ENCODE measurements at places on chromosomes 2 and 18. TPM values are rescaled to one million over a fixed set of nuclear protein-coding genes. Genes with fewer than 3 reads are reported as not detected.

ERCC3 gene
- 36.6 TPM for total RNA-seq

ZNF892 gene
- total RNA-seq: 1.9 TPM

ADRA2B gene
- 0.04 TPM for total RNA-seq

NIFK gene
- total RNA-seq: 46.7 TPM

FAM237A gene
- total RNA-seq: not detected

ZNF396 gene
- 2.0 TPM for total RNA-seq

DNA sequence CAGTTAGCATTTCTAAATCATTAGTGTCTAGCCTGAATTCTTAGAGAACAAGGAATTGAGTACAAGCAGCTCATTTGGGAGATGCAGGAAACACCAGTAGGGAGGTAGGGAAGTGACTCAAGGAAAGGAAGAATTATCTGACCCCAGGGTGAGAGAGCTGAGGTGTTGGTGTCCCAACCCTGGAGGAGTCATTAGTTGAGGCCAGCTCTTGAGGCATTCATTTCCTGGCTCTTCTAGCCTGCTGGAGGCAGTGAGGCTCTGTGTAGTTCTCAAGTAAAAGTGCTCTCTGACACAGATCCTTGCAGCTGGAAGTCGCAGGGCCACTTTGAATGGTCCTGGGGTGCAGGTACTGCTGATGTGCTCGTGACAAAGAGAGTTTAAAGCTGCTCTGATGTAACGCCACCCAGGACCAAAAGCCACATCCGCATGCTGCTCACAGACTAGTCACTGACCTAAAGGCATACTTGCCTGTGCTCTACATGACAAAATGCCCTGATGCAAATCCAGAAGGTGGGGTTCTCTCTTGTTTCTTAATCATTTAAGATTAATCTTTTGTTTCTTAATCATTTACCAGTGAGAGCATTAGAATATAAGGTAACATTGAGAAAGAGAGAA, 299.5 kb upstream of the LYPD1 start:
- H3K27ac ChIP-seq: no peak overlapping the region
- H3K36me3 ChIP-seq: no peaks in the 10 kb centered on the region
- no peak for DNase-seq
- H3K4me3 ChIP-seq: no peak overlapping the region

DNA sequence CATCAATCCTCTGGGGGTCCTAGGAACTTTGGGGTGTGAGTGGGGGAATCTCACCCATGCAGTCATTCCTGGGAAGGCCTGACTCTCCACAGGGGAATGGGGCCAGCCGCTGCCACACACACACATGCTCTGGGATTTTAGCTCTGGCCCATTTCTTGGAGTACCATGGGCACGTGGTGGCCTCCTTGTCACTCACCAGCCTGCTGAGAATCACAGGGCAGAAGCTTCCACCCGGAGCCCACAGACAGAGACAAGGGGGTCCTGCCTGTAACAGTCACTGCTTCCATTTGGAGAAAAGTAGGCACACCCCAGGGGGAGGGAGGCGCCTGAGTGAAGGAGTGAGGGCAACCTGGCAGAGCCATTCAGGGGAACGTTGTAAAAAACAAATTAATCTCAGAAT, 48.8 kb downstream of the TWIST2 start:
- H3K27me3 ChIP-seq: no peaks in the 10 kb centered on the region
- H3K4me3 ChIP-seq: no peak overlapping the region
- H3K27ac ChIP-seq: peak overlapping the region; percentile 64
- H3K36me3 ChIP-seq: no peaks in the 10 kb centered on the region
- no peak for DNase-seq

DNA sequence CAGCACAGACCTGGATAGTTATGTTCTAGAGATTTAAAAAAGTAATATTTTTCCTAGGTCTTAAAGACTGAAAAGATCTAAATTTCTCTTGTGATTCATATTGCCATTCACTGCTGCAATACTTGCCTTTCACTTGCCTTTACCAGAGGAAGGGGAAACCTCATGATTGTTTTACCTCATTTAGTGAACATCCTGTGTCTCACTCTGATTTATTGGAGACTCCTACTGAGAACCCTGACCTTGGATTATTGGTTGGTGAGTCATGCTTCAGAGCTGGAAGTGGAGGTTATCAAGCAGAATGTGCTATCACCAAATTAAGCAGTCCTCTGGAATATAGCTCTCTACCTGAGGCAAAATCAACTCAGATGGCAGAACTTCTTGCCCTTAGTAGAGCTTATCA, 500.5 kb downstream of the TSN start:
- H3K4me3 ChIP-seq: no peak overlapping the region
- H3K27me3 ChIP-seq: no peaks in the 10 kb centered on the region
- DNase-seq: no peak
- H3K4me1 ChIP-seq: no peaks in the 10 kb centered on the region
- no peak overlapping the region for H3K27ac ChIP-seq
- H3K36me3 ChIP-seq: no peaks in the 10 kb centered on the region

DNA sequence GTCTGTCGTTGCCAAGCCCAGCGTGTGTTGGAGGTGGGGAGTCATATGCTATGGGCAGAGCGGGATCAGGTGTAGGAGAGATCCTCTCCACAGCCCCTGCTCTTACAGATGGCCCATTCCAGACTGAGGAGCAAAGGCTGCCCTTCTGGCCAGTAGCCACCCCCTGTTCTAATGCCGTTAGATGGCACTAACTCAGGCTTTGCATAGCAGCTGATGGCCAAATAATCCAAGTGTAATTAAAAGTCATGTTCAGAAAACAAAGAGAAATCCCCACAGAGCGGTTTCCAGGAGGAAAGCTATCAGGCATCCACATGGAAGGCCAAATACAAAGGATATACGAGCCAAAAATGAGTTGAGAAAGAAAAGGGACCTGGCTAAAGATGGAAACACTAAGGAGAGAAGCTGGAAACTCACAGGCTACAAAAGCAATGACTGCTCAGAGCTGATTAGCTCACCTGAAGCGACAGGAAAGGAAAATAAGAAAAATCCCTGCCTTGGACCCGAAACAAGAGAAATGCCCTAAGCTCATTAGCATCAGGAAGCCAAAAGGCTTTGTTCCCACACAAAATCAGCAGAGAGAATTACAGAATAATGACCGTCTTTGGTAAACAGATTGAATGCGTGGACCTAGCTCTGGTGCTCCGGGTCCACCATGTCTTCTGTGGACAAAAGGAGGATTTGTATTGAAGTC, 1002.4 kb upstream of the KLHL29 start:
- H3K36me3 ChIP-seq: no peaks in the 10 kb centered on the region
- no peaks in the 10 kb centered on the region for H3K27me3 ChIP-seq
- no peak overlapping the region for H3K4me3 ChIP-seq
- no peak overlapping the region for H3K27ac ChIP-seq

- H3K4me1 ChIP-seq: no peaks in the 10 kb centered on the region
- no peak overlapping the region for H3K4me3 ChIP-seq
- DNase-seq: no peak
- H3K36me3 ChIP-seq: no peaks in the 10 kb centered on the region
These were observed 32.6 kb upstream of the GPR39 start for GRCh38 chr2:132383956-132384355.

GRCh38 chr2:96764253-96764637, 3.5 kb downstream of the CNNM4 start:
- H3K27ac ChIP-seq: peak overlapping the region; percentile 73
- H3K27me3 ChIP-seq: no peaks in the 10 kb centered on the region
- no peak for DNase-seq
- peaks cover 89% of the 10 kb centered on the region for H3K4me1 ChIP-seq

DNA sequence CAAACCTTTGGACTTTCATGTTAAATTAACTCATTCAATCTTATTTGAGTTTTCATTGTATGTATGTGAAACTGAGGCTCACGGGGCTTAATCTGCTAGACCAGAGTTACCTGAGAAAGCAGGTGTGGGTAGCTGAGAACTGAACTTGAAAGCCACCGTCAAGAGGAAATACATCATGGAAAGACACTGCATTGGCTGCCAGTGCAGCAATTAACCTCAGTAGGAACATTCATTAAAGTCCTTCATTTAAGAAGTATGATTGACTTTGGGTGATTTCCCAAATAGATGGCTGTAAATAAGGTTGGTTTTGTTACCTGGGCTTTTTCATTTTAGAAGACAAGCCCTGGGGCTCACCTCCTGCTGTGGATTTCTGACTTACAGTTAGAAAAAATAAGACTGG, 36.5 kb upstream of the MGAT5 start:
- no peak overlapping the region for H3K4me3 ChIP-seq
- DNase-seq: no peak
- H3K27ac ChIP-seq: no peak overlapping the region

GRCh38 chr2:96524482-96525210, 11.9 kb upstream of the ARID5A start:
- no peak for DNase-seq
- no peaks in the 10 kb centered on the region for H3K27me3 ChIP-seq
- H3K4me1 ChIP-seq: peaks cover 50% of the 10 kb centered on the region
- no peak overlapping the region for H3K27ac ChIP-seq
- no peaks in the 10 kb centered on the region for H3K36me3 ChIP-seq

DNA sequence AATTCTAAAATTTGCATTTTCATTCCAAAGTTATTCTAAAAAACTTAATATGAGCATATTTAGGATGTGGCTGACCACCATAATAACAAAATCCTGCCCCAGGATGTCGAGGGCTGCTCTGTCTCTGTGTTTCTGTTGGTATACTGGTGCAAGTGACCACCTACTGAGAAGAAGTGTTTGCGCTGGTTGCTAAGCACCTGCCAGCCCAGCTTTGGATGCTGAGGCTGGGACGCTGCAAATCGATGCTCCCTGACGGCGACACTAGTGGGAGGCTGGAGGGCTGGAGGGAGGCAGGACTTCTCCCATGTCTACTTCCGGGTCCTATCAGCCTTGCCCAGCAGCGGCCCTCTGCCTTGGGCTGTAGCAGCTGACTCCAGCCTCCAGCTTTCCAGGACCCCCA, 45.0 kb downstream of the LAMA1 start:
- H3K36me3 ChIP-seq: no peaks in the 10 kb centered on the region
- no peak overlapping the region for H3K4me3 ChIP-seq
- no peaks in the 10 kb centered on the region for H3K27me3 ChIP-seq
- no peak overlapping the region for H3K27ac ChIP-seq
- no peak for DNase-seq

DNA sequence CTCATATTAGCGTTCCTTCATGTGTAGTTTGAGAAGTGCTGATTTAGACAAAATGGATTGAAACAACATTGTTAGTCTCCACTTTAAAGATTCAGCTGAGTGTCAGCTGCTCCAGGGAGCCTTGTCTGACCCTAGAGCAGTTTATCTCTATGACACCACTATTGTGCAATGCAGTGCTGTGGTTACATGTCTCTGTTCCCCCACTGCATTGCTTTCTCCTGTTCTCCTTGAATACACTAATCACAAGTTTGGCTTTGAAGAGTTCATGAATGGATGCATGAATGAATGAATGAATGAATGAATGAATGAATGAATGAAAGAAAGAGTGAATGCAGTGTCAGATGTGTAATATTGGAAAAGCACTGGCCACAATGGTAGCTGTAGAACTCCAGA, 38.3 kb downstream of the GCG start:
- H3K27me3 ChIP-seq: no peaks in the 10 kb centered on the region
- H3K27ac ChIP-seq: no peak overlapping the region
- H3K4me1 ChIP-seq: peaks cover 34% of the 10 kb centered on the region
- DNase-seq: no peak
- no peak overlapping the region for H3K4me3 ChIP-seq

GRCh38 chr2:27754138-27754588, 17.4 kb upstream of the MRPL33 start:
- no peak overlapping the region for H3K4me3 ChIP-seq
- no peaks in the 10 kb centered on the region for H3K27me3 ChIP-seq
- H3K4me1 ChIP-seq: peaks cover 19% of the 10 kb centered on the region
- H3K36me3 ChIP-seq: no peaks in the 10 kb centered on the region
- no peak overlapping the region for H3K27ac ChIP-seq
- no peak for DNase-seq

DNA sequence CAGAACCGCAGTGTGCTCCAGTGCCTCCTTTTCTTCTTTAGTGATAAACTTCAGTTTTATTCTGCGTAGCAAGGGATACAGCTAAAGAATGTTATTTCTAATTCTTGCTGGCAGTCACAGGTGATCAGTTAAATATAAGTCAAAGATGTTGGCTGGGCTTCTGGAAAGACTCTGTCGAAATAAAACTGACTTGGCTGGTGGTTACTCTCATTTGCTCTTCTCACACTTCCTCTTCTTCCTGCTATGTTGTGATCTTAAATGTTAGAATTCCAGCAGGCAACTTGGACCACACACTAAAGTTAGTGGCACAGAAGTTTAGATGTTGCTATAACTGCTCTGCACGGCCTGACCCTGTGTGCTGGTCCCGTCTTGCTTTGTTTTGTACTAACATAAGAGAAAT, 278.6 kb downstream of the CDH19 start:
- no peak overlapping the region for H3K27ac ChIP-seq
- H3K4me3 ChIP-seq: no peak overlapping the region
- no peaks in the 10 kb centered on the region for H3K36me3 ChIP-seq
- no peaks in the 10 kb centered on the region for H3K4me1 ChIP-seq
- no peak for DNase-seq

DNA sequence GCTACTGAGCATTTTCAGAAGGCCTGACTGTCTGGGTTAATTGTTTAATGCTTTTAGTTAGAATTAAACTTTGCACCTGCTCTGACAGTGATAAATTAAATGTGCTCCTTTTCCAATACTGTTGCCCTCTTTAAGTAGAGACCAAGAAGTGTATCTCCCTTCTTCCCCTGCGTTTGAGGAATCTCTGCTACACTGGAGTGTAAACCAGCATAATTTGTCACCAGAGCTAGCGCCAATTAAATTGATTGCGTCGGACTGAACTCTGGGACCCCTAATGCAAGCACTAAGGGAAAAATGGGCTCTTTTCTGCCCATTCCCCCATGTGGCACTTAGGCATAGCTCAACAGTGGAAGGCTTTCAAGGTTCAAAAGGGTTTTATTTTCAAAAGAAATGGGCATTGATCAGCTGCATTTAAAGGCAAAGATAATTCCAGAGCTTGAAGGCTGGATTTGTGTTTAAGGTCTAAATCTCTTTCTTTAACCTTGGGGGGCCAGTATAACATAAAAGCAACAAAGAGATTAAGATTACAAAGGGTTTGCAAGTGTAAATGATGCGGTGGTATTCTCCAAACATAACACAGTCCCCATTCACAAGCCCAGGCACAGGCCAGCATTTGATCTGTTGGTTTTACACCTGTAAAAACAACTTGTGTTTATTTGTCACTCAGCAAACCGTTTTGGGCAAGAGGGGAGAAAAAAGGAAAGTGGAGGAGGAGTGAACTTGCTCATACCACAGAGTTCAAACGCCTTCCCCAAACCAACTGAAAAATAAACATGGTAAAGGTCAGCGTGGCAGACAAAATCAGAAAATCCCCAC, 427.6 kb downstream of the BCL11A start:
- H3K27ac ChIP-seq: no peak overlapping the region
- no peak for DNase-seq
- H3K4me1 ChIP-seq: no peaks in the 10 kb centered on the region
- no peaks in the 10 kb centered on the region for H3K36me3 ChIP-seq
- no peaks in the 10 kb centered on the region for H3K27me3 ChIP-seq

GRCh38 chr2:127379712-127380355, 7.9 kb downstream of the MAP3K2 start:
- DNase-seq: no peak
- H3K36me3 ChIP-seq: no peaks in the 10 kb centered on the region
- peaks cover 53% of the 10 kb centered on the region for H3K4me1 ChIP-seq
- no peak overlapping the region for H3K4me3 ChIP-seq
- no peak overlapping the region for H3K27ac ChIP-seq

Measured in esophagus squamous epithelium (tissue), 5 donors.